ENCODE measurements at places on chromosomes 1 and 21.
A peak's percentile ranks its signal among the peaks of the same experiment; 100 is the strongest.

GRCh38 chr1:41240781-41241353, 1.2 kb downstream of the SCMH1 start:
- DNase-seq = peak; percentile 15

DNA sequence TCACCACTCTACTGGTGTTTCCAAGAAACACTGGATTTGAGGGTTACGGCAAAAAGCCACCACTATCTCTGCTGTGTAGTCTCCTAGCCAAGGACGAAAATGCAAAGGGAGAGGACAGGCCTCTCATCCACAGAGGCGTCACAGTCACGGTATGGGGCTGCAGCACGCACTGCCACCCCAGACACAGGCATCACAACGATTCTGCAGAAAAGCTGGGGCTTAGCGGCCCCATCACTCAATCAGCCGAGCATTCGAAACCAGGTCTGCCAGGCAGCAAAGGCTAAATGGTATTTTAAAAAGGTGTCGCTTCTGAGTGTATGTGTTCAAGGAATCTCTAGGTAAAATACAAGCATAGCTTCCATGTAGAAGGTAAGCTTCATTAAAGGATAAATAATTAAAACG, 1.4 kb downstream of the RIPK4 start:
- DNase-seq = no peak

DNA sequence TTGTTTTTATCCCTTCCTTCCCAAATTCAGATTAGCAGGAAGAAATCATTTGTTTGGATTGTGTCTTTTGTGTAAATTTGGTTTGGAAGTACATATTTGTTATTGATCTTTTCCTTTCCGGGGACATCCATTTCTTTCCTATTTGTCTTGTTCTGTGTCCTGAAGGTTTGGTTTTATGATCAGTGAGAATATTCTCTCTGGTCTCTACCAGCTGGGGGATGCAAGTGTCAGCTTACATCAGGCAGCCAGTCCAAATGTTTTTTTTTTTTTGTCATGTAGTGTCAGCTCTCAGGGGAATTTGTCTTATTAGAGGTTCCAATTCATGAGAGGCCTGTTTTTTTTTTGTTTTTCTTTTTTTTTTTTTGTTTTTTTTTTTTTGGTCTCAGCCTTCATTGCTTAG, 479.2 kb upstream of the LRRC7 start:
- DNase-seq = no peak

DNA sequence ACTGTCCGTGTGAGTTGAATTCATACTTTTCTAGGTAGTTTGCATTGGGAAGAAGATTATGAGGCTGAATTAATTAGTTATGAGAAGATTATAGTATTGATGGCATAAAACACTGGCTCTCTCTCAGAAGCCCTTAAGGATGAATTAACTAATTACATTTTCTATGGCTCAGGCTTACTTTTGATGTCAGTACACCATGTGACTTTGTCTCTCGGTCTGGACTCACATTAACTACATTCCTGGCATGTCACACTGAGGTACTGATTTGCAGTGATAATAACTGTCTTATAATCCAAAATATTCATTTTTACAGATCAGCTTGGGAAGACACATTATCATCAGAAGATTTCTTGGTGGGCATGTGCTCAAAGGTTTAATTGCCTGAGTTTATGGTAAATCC, 362.2 kb downstream of the ZP4 start:
- no peak for DNase-seq

DNA sequence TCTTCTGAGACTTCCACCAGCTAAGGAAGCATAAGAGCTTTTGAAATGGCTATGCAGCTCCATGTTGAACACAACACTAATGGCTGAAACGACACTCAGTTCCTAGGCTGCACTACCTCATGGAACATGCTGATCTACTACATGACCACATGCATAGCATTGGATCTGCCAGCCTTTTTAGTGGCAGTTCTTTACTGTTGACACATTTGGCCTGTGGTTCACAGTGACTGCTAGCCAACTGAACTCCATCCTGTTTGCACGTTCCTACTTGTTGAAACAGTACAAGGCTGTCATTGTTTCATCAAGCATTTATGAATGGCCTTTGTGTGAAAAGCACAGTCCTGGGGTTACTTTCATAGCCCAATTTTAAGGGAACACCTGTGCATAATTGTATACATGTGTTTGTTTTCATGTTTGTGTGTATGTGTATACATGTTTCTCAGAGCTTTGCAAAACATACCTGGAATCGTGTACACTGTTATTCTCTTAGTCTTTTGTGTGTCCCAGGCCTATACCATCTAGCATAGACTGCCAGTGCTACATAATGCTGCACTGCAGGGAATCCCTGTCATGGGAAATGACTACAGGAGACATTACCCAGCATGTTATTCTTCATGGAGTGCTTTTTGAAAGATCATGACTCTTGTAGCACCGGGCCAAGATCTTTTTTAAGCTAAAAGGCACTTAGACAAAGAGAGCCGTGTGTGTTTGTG, 179.6 kb upstream of the ESRRG start:
- DNase-seq = peak; percentile 49

DNA sequence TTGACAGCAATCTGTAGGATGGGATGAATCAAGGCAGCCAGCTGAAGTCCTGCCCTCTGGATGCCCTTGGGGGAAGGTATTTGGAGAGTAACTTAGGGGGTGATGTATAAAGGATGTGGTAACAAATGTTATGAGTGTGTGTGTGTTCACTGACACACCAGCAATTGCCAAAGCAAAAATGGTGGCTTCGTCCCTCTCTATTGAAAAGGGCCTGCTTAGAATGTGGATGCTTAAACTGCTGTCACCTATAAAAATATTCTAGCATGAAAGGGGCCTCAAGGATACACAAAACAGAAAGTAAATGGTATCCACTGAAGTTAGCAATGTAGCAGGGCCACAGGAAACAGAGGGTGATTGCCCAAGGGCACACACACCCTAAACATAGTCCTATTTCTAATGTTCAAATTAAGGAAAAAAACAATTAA, 15.1 kb upstream of the AIM2 start:
- DNase-seq = peak; percentile 73

GRCh38 chr1:27349784-27350662, 8.2 kb downstream of the SYTL1 start:
- DNase-seq = peak; percentile 76
